ENCODE measurements at places on chromosomes 6 and 20.

DNA sequence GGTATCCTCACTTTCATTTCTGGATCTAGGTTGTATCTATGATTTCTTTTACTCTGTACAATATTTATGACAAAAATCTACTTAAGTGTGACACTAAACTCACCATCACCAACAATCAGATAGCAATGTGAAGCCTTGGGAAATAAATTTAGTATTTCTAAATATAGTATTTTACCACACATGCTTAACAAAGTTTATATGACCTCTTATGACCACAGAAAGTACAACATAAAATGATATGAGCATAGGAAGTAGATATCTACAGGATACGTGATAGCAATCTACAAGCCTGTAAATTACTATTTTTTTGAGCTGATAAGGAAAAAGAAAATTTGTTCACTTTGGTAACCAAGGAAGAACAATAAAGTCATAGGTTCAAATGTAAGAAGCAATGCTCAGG is 910.4 kb upstream of the CITED2 start:
- H3K36me3 ChIP-seq: no peaks in the 10 kb centered on the region
- DNase-seq: no peak
- H3K4me1 ChIP-seq: no peaks in the 10 kb centered on the region
- H3K4me3 ChIP-seq: no peak overlapping the region
- H3K27me3 ChIP-seq: no peaks in the 10 kb centered on the region
- no peak overlapping the region for H3K27ac ChIP-seq

DNA sequence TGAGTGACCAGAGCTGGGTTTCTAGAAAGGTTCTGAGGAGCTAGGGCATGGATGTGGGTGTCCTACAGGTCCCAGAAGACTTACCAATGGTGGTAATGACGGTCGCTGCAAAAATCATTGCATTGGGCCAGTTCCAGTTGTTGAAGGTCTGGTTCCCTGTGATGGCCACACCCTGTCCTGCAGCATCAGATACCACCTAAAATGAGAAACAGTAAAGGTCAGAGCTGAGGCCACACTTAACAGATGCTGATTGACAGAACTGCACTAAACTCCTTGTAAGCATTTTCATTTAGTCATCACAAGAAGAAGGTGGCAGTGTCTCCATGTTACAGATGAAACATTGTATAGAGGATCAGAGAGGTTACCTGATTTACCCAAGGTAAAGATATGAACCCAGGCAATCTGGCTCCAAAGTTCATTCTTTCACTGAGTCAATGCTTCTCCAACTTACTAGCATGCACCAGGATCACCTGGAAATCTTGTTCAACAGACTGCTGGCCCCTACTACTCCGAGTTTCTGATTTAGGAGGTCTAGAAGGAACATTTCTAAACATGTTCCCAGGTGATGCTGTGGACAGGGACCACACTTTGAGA is 33.4 kb downstream of the KCNK5 start:
- H3K4me1 ChIP-seq: no peaks in the 10 kb centered on the region
- peaks cover 14% of the 10 kb centered on the region for H3K36me3 ChIP-seq
- no peak overlapping the region for H3K27ac ChIP-seq
- H3K4me3 ChIP-seq: no peak overlapping the region
- DNase-seq: no peak
- H3K27me3 ChIP-seq: no peaks in the 10 kb centered on the region

- no peak overlapping the region for H3K4me3 ChIP-seq
- H3K27ac ChIP-seq: no peak overlapping the region
- no peaks in the 10 kb centered on the region for H3K4me1 ChIP-seq
- no peak for DNase-seq
- no peaks in the 10 kb centered on the region for H3K36me3 ChIP-seq
- peaks cover 21% of the 10 kb centered on the region for H3K27me3 ChIP-seq
These were observed 40.4 kb upstream of the BPIFA2 start for GRCh38 chr20:33127422-33128097.

DNA sequence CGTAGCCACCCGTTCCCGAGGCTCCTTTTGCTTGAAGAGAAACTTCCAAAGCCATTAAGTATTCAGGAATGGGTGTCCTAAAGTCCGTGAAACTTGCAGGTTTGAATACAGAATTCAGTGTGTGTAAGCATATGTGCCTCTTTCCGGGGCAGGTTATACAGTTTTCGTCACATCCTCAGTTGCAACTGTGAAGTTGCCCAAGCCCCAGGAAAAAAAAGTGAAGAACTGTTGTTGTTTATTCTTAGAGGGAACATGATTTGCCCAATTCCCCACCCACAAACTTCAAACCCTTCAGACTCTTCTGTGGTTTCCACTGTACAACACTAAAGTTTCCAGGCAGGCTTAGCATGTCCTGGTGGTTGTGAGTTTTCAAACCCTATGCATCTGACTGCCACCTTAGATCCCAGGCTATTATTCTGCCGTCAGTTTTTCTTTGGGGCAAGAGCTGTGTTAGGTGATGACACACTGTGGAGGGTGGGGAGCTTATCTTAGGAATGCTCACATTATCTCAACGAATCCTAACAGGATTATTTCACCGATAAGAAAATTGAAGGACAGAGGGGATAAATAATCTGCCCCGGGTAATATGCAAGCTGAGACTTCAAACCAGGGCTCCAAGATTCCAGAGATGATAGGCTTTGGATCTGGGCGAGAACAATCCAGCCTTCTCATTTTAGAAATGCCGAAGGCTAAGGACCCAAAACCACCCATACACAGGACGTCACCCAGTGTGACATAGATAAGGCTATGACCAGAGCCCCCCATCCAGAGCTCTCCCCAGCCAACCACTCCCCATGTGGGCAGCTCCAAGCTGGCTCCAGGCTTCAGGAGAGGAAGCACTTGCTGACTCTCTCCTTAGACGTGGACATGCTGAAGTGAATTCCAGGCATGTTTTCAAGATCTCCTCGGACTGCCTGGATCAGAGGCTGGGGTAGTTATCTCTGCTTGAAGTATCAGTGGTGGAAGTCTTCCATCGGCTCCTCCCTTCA is 81.7 kb upstream of the AFDN start:
- no peak overlapping the region for H3K4me3 ChIP-seq
- peaks cover 8% of the 10 kb centered on the region for H3K27me3 ChIP-seq
- DNase-seq: no peak
- no peaks in the 10 kb centered on the region for H3K36me3 ChIP-seq
- no peaks in the 10 kb centered on the region for H3K4me1 ChIP-seq
- no peak overlapping the region for H3K27ac ChIP-seq
